ENCODE measurements at places on chromosomes 5 and 9.

- DNase-seq = no peak
Observed at GRCh38 chr5:154363411-154363810, 82.4 kb upstream of the SAP30L start.

GRCh38 chr9:124660341-124660801, 110.7 kb downstream of the NR6A1 start:
- DNase-seq = peak; percentile 8

DNA sequence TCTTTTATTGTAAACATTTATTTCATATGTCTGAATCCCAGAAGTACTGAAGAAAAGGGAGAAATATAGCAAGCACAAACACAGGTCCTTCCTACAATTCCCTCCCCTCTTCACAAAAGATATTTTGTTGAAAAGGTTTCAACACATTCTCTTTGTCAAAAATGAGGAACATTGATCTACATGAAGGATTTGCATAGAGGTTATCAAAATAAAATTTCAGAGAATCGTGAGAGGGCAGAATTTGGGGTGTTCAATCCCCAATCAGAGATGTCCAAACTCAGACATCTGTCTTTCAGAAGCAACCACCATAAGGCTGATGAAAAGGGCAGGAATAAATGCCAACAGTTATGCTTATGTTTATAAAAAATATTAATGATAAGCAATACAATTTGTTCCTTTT, 69.2 kb downstream of the MARCHF3 start:
- no peak for DNase-seq

- no peak for DNase-seq
Observed at GRCh38 chr9:27210588-27210987, 86.4 kb downstream of the EQTN start.

GRCh38 chr5:116686438-116686837, 111.8 kb upstream of the SEMA6A start:
- no peak for DNase-seq

- no peak for DNase-seq
Observed at GRCh38 chr5:60674251-60675069, 25.5 kb downstream of the DEPDC1B start.

DNA sequence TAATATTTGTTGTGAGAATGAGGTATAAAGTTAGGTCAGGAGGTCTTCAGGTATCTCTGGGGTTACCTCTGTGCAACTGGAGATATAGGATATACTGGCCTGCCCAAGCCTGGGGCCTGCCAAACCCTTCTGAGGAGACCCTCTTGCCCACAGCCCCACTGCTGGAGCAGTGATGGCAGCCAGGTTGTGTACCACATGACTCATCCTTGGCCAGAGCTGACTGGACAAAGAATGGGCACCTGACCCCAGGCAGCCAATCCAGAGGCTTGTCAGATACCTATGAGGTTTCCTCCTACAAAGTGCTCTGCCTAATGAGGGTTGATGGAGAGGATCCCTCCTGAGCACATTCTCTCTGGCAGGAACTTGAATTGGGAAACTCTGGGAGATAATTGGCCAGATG, 56.1 kb upstream of the TBC1D2 start:
- no peak for DNase-seq

- no peak for DNase-seq
Observed at GRCh38 chr5:139670369-139671095, 22.4 kb downstream of the CXXC5 start.

GRCh38 chr5:143108498-143109128, 294.9 kb downstream of the NR3C1 start:
- no peak for DNase-seq

GRCh38 chr5:92652756-92653155, 928.3 kb downstream of the NR2F1-AS1 start:
- DNase-seq = no peak

DNA sequence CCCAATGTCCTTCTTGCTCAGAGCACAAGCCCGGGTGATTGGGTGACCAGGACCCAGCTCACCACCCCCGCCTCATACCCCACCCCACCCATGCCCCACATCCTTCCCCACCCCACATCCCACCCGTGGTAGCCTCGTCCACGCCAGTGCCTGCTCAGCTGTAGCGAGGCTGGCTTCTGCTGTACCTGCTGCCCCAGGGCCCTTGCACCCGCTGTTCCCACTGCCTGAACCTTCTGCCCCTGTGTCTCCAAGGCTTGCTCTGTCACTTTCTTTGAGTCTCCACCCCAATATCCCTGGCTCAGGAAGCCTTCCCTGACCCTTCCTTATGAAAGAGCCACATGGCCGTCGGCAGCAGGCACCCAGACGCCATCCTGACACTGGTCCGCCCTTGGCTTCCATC, 3.1 kb upstream of the NACC2 start:
- no peak for DNase-seq

GRCh38 chr9:69674716-69675438, 2.7 kb upstream of the APBA1 start:
- no peak for DNase-seq

DNA sequence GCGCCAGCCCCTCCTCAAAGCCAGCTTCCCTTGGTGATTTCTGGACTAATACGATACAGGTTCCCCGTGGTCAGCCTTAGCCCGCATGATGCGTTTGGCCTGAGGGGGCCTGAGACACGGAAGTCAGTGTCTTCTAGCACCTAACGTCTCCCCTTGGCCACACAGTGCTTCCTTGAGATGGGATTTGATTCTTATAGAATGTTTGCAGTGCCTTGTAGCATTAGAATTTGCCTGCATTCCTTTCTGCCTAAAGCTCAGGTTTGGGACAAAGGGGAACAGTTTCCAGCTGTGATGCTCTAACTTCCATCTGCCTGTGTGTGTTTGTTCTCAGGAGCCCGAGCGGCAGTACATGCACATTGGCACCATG, 34.4 kb downstream of the CFAP90 start:
- DNase-seq = no peak

DNA sequence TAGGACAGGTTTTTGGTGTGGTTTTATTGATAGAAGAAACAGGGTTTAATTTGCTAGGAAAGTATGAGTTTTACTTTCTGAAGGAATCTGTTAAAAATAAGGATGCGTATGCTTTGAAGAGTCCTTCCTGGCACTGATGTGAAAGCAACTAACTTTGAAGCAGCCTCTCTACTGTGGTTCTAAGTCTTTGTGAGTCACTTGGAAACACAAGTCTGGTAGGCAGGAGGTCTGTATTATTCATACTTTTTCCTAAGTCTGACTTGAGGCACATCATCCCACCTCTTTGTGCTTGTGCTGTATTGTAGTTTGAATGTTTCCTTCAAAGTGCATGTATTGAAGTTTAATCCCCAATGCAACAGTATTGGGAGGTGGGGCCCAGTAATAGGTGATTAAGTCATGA, 129.0 kb downstream of the TAF11L14 start:
- no peak for DNase-seq

DNA sequence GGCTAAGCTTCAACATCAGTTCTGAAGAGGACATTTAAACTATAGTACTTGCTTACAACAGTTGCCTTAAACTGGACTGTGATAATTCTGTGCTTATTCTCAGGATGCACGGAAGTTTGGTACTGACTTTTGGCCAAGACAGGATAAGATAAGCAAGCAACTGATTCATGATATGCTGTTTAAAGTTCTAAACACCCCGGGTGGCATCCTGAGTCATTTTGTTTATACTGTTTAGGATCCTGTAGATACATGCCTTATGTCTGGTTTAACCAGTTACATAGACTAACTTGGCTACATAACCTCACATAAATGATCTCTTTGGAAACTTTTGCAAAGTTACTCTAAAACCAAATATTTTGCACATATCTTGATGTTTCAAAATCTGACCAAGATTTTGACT, 95.9 kb downstream of the CDH9 start:
- DNase-seq = no peak

GRCh38 chr5:107290780-107291398, 379.8 kb downstream of the EFNA5 start:
- DNase-seq = no peak

DNA sequence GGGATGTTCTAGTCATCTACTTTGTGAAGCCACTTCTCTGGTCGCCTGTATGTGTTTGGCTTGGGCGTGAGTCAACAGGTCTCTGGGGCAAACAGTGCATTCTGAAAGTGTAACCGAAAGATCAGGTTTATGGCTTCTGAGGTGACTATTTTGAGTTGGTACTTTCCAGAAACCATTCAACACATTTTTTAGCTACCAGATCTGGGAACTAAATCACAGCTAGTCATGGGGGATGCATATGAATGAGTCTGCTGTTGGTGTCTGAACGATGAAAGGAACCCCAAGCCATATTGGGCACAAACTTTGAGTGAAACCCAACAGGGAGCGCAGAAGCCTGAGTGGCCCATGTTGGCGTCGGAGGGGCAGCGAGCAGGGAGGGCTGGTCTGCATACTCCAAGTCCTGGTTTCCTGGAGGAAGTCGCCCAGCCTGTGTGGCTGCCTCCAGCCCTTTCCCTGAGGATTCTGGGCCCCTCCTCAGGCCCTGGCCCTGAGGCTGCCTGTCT, 35.3 kb downstream of the UBE2QL1 start:
- DNase-seq = no peak

GRCh38 chr5:141199359-141200235, at the start of gene PCDHB11:
Gene PCDHB11, plus strand, starts transcription at chr5:141199627. Its CDS starts 148 bp downstream, at chr5:141199775.
- DNase-seq = no peak

DNA sequence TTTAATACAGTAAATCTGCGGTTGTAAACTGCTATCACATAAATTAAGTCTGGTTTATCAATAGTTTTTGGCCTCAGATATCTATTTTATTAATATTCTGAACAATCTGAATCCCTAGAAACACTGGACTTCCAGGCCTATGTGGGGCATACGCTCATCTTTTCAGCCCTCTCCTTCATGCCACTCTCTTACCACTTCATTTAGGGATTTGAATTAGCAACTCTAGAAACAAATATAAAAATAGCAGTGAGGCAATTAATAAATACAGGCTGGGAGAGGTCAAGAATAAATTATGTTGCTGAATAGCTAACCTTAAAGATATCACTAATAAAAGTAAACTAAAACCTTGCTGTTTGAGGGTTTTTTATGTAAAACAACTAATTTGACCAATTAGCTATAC, 480.3 kb upstream of the CD180 start:
- no peak for DNase-seq

GRCh38 chr5:110086658-110087388, 397.1 kb downstream of the MAN2A1 start:
- DNase-seq = no peak

- DNase-seq = no peak
Observed at GRCh38 chr5:27315363-27316270, 277.2 kb upstream of the CDH9 start.

DNA sequence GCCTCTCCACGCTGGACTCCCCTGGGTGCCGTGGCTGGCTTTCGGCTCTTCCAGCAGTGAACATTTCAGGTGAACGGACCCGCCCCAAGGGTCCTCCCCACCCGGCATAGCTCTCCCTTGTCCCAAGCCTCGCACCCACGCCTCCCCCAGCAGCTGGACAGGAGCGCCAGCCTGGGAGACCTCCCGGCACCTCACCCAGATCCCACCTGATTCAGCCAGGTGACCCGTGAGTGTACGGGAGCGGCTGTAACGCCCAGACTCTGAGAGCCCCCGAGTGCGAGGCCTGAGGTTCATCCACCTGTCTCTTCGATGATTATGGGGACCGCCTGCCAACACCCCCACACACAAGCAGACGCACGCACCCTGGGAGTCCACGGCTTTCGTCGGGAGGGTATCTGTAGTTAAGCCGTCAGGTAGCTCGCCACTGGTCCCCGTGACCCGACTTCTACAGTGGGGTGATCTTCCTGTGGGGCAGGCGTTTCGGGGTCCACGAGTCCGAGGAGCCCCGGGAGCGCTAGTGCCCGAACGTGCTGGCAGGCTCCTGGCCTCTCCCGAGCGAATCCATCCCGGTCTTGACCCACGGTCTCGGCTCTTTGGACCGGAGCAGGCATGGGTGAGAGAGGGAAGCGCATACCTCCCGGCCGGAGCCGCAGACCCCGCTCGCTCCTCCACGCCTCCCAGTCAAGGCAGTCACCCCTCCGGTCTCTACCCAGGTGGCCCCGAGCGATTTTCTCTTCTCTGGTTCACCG, 14.9 kb downstream of the TRIM7 start:
- DNase-seq = peak; percentile 44

DNA sequence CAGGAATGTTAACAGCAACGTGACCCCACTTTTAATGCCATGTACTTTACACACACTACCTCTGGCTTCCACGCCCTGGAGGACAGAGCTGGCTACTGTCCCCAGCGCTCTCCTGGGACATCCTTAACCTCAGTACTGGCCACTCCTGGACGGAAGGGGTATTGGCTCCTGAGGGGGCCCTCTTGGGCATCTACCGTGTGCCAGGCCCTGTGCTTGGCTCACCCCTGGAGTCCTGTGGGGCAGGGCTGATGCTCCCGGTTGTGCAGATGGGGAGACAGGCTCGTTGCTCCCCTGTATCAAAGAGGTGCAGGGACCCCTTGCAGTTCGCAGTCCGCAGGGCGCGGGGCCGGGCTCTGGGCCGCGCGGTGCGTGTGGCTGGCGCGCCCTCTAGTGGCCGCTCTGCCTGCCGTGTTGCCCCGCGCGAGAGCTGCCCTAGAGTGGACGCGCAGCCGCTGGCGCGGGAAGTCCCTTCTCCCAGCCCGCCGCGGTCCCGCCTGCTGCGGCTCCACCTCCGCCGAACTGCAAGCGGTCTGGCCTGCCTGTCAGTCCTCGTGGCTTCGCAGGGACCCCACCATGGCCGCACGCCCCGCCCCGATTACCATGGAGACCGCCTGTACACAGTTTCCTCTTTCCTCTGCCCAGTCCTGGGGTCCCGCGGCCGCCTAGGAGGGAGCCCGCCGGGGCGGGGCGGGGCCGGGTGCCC, at the start of gene WDR38:
WDR38 (plus strand) TSS at position 632 of the 703 bp plus-strand sequence. CDS start 72 bp downstream, outside the sequence.
- DNase-seq = peak; percentile 80

DNA sequence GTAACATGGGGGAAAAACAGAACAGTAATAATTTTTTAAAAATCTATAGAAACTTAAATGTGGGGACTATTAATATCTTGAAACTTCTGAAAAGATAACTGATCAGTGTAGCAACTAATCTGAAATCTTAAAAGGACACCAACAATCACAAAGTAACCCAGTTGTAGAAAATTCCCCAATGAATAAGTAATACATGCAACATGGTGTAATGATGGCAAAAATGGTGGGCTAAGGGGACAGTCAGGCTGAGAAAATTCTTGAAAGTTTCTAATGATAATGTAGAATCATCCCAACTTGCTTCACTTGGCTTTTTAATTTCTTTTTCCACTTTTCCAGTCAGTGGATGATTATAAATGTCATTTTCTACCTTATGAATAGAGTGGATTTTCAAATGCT, 5.4 kb downstream of the NFIL3 start:
- no peak for DNase-seq

- no peak for DNase-seq
Observed at GRCh38 chr9:134287591-134288491, 38.4 kb upstream of the RXRA start.
